ENCODE measurements at places on chromosomes 7 and 10.

- peak; percentile 88 for DNase-seq
These were observed 2.5 kb upstream of the CLDN4 start for GRCh38 chr7:73828107-73828803.

DNA sequence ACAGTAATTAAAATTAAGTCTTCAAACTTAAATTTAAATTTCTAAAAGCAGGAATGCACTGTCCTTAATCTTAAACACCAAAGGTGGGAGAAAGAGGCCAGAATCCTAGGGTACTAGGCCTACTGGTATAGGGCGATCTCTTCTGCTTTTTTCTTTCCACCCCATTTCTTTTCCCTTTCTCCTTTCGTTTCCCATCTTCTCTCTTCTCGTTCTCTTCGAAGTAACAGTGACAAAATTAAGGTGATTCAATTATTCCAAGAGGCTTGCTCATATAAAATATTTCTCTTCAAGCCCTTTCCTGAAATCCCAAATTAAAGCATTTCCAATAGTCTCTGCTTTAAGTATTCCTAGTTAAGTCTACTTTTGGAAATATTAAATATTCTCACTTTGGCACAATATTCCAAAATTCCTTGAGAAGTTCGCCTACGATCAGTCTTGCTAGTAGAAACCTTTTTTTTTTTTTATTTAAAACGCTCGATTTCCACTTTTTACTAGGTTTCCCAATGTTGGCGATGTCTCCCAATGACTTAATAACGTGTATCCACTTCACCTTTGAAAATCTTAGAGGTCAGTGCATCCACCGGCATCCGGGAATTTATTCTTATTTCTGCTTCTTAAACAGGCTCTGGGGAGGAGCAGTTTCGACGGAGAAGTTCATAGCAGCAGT, 765 bp upstream of the LCOR start:
- no peak for DNase-seq

- no peak for DNase-seq
These were observed 131.9 kb downstream of the TMEM26 start for GRCh38 chr10:61321041-61321857.

DNA sequence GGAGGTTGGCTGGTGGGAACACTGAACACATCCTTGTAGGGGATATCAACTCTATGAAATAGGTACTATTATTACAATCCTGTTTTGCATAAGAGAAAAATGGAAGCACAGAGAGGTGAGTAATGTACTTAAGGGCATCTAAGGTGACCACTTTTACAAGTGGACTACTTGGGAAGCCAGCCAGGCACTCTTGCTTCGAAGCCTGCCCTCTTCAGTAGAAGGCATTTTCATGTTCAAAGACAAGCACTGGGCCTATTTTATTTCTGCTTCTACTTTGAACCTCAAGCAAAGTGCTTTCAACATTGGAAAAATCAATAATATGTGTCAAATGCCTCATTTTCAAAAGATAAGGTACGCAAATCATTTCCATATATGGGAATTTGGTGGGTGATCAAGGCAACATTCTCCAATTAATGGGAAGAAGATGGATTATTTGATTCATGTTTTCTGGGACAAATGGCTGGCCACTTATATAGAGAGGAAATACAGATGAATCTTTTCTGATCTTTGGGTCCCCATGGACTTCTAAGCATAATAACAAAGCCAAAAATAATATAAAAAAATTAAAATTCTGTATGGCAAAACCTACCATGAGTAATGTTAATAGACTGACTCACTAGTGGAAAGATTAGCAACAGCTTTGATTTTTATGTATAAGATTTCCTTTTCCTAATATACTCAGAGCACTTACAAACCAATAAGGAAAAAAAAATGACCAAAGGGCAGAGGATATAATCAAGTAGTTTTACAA, 270.2 kb downstream of the FRMD4A start:
- no peak for DNase-seq

DNA sequence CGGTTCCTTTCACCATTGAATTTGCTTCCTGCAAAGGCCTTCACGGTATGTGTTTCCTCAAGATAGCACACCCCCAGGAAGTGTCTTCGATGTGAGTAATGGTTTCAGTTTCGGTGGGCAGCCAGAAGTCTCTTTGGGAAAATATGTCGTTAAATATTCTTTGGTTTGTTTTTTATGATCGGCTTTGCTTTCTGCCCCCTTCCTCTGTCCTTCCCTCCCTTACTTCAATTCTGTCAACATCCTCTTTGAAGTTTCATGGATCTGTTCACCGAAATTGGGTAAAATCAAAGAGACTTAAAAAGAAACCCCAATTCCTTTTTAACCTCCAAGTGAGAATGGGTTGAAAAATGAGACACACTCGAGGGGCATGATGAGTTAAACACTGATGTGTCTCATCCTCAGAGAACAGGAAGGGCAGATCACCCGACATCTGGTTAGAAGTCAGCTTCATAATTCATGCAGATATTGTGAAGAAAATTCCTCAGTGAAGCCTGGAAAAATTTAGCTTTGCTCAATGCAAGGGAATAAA, 170.8 kb upstream of the HABP2 start:
- DNase-seq, result no peak

GRCh38 chr7:106520962-106521514, 139.9 kb downstream of the CCDC71L start:
- no peak for DNase-seq

GRCh38 chr10:132377326-132377725, 19.7 kb upstream of the PWWP2B start:
- DNase-seq, result no peak

GRCh38 chr7:29484280-29484679, 79.4 kb upstream of the PRR15 start:
- no peak for DNase-seq

DNA sequence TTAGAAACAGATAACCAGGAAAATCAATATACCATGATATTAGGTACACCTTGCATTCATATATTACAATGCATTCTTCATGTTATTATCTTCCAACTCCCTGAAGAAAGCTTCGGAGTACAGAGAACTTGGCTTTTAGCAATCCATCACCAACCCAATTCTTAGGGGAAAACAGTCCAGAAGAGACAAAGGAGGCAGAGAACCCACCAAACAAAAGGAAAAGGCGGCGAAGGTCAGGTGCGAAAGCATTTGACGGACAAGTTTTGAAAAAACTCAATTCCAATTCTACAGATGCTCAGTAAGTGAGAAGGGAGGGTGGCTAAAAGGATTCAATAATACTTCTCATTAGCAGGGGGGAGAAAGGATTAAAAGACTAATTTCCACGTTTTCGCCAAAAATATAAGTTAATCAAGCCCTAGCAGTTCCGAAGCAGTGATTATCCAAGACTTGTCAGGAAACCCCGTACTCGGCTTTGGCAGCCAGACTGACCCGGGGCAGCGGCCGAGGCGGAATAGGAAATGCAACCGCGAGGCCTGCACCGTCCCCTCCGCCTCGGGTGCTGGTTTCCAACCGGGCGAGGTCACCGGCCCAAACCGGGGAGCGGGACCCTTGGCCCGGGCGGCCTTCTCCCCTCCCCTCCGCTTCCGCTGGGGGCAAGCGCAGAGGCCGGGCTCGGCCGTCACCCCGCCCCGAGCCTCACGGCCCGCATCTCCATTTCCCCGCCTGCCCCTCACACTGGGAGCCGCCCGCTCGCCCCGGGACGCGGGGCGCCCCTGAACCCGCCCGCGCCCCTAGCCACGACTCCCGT, 747 bp downstream of the GDI2 start:
- DNase-seq, result peak; percentile 24

DNA sequence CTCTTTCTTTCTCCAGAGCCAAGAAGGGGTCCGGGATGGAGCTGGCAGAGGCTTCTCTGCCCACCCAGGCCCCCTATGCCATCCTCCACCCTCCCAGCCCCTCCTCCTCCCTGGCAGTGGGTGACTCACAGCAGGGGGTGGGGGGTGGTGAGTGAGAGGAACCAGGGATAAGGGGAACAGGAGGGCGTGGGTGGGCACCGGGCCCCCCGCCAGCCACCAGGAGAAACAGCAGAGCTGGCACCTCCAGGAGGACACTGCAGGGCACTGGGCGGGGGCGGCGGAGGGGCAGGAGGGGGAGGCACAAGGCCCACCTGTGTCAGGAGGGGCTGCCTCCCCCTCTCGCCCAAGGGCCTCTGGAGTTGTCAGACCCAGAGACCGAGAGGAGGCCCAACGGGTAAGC, 56.0 kb downstream of the CAMK2B start:
- DNase-seq, result no peak

DNA sequence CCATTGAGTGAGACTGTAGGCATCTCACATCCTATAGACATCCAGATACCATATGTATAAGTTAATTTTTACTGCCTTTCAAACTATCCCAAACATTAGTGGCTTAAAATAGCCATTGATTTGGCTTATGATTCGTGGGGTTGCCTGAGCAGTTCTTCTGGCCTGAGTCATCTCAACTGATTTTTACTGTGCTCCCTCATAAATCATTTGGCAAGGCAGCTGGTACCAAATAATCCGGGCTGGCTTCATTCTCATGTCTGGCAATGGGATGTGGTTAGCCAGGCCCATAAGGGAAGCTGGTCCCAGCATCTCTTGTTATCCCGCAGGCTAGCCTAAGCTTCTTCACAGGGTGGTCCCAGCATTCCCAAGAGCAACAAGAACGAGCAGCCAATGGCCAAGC, 6.7 kb upstream of the LRGUK start:
- no peak for DNase-seq

DNA sequence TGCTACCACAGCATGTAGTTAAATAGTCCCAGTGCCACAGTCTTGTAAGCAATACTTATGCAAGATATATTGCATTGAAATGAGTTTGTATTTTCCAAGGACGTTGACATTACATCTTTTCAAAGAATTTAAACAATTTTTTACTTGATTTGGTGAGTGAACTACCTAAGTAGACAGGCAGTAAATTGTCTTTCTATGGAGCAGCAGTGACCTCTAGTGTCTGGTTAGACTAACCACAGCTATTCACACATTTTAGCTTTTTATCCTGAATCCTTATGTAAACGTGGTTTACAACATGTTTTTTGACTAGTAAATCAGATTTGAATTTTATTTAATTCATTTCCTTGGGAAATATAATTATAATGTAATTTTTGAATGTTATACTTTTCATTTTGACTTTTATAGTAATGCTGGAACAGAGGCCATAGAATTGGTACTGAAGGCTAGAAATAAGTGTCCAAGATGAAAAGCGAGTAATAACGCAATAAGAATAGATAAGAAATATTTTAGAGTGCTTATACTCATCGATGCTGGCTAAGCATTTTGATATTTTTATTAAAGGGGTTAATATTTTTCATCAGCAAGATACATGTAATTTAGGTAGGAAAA, 5.6 kb downstream of the LRRTM3 start:
- no peak for DNase-seq

DNA sequence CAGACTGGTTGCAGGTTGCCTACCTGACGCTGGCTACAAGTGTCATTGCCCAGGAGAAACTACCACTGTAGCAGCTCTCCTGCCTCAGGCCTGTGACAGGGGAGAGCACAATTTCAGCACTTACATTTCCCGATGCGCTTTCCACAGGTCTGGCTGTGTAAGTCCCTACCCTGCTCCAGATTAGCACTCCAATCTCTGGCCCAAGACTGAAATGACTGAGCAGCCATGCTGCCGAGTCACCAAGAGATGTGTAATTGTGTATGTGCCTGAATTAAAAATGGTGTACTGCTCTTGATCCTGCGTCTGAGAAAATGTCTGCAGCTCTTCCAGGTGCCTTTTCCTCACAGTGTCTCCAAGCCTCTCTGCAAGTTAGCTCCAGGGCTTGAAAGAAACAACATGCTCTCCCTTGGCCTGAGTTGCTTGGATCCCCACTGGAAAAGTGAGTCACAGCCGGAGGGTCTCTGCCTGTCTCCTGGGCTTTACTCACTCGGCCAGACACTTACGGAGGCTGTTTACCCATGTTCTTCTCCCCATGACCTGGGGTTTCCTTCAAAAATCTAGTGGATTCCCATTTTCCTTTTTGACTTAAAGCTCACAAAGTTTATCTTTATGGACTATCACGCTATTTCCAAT, 1001.7 kb upstream of the KCND2 start:
- no peak for DNase-seq

DNA sequence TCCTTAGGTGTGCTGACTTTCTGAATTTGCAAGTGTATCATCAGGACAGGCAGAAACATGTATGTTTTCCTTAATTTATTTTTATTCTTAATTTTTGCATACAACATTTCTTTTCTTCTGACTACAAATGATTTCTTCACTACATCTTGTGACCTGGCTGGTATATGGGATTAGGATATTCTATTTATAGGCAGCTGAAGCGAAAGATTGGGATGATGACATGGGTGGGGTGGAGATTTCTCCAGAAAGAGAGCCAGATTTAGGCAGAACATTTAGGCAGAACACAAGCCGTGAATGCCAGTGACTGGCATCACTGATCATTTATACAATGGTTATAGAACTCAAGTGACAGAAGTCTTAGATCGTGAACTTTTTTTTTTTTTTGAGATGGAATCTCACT, 256.7 kb downstream of the KLF6 start:
- DNase-seq, result no peak

DNA sequence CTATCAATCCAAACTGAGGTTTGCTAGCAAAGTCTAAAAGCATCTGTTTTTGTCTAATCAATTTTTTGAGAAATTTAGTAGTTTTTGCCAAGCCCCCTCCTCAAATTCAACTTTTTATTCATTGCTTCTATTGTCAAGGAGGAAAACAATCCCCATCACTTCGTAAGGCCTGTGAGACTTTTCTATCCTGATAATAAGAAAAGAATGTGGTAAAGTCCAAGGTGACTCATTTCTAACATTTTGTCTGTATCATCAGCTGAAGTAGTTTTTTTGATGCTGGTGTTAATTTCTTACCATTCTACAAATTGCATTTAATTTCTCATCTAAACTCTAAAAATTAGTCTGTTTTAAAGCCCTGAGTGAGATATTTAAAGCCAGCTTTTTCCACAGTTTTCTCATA, 11.7 kb downstream of the ANK3 start:
- DNase-seq, result no peak

- DNase-seq, result no peak
These were observed 565.7 kb downstream of the TCERG1L start for GRCh38 chr10:130745821-130746220.

- no peak for DNase-seq
These were observed 105.8 kb upstream of the VIPR2 start for GRCh38 chr7:159250471-159250870.

GRCh38 chr10:98855403-98856189, 380.1 kb downstream of the HPSE2 start:
- no peak for DNase-seq

GRCh38 chr10:82251222-82251906, 376.4 kb downstream of the NRG3 start:
- DNase-seq, result no peak

GRCh38 chr7:37683246-37684120, at the start of gene GPR141:
Gene GPR141 (plus strand): TSS chr7:37683766. CDS start chr7:37740394, 56,628 bp downstream.
- DNase-seq, result no peak

GRCh38 chr10:49279015-49279880, 19.7 kb upstream of the C10orf71 start:
- DNase-seq, result no peak

GRCh38 chr10:77641788-77642397, 4.3 kb upstream of the KCNMA1 start:
- DNase-seq, result peak; percentile 38

DNA sequence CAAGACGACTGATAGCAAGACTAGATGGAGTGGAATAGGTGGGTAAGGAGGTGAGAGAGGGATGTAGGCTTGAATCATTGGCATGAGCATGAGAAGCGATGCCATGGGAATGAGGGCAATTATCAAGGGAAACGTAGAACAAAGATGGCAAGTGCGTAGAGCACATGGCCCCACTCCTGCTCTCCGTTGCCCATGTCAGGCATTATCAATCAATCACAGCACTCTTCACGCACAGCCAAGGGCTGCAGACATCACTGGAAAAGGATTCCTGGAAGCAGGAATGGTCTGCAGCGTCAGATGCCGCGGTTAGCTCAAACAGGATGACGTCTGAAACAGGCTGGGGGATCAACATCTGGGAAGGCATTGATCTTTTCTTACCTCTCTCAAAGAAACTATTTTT, 25.6 kb upstream of the GALNTL5 start:
- no peak for DNase-seq
